ENCODE measurements at places on chromosomes 4 and X. TPM values are rescaled to one million over a fixed set of nuclear protein-coding genes. Genes with fewer than 3 reads are reported as not detected.

The PCDH10 gene
- 16.4 TPM for total RNA-seq

The CXorf49 gene
- total RNA-seq: not detected

The NPY1R gene
- total RNA-seq: 1.6 TPM

The UCHL1 gene
- total RNA-seq: 579 TPM

The SAGE1 gene
- total RNA-seq: not detected

The IL1RAPL2 gene
- total RNA-seq: 0.32 TPM

The ADH1C gene
- not detected for total RNA-seq

The MID2 gene
- 33.2 TPM for total RNA-seq

The ARR3 gene
- total RNA-seq: not detected

The LONRF3 gene
- total RNA-seq: 0.43 TPM

The CT45A10 gene
- not detected for total RNA-seq

The IGSF1 gene
- total RNA-seq: 0.32 TPM

The UGT2A1 gene
- not detected for total RNA-seq

The RHOH gene
- under 0.01 TPM for total RNA-seq

The FAM241A gene
- total RNA-seq: 1.6 TPM

The ADAMTS3 gene
- 3.0 TPM for total RNA-seq

The NEXMIF gene
- not detected for total RNA-seq

The CT47B1 gene
- total RNA-seq: not detected

The SYTL4 gene
- 32.9 TPM for total RNA-seq

The LAP3 gene
- total RNA-seq: 115 TPM

The GPR78 gene
- total RNA-seq: 0.97 TPM

The IL2 gene
- total RNA-seq: not detected

The JAKMIP1 gene
- not detected for total RNA-seq

The ERVMER34-1 gene
- total RNA-seq: 0.32 TPM

The GAGE12H gene
- total RNA-seq: not detected

The ZNF157 gene
- total RNA-seq: under 0.01 TPM

The GYG2 gene
- total RNA-seq: 3.9 TPM

The NHSL2 gene
- 9.7 TPM for total RNA-seq

The TIMM8A gene
- 2.9 TPM for total RNA-seq

The PCYT1B gene
- total RNA-seq: 0.86 TPM

The HADH gene
- 9.3 TPM for total RNA-seq

The FANCB gene
- total RNA-seq: 17.3 TPM

The TIGD4 gene
- total RNA-seq: under 0.01 TPM

The JCHAIN gene
- total RNA-seq: 2.6 TPM

The XK gene
- 0.86 TPM for total RNA-seq

The CENPI gene
- 20.3 TPM for total RNA-seq

The MXRA5 gene
- 45.4 TPM for total RNA-seq

The CENPVL1 gene
- not detected for total RNA-seq

The NPY2R gene
- total RNA-seq: not detected

The UGT8 gene
- 0.32 TPM for total RNA-seq

The ANOS1 gene
- 1.9 TPM for total RNA-seq

The MAGEA3 gene
- total RNA-seq: not detected

The CNKSR2 gene
- total RNA-seq: 4.7 TPM

The PCDH11X gene
- total RNA-seq: not detected

The INTS6L gene
- 8.2 TPM for total RNA-seq

The NAAA gene
- total RNA-seq: 23.5 TPM

The IL1RAPL1 gene
- 1.3 TPM for total RNA-seq

The XAGE1B gene
- total RNA-seq: 0.32 TPM

The KCND1 gene
- total RNA-seq: 2.6 TPM

The EVC2 gene
- 11.9 TPM for total RNA-seq

The MAGEA2B gene
- not detected for total RNA-seq
